ENCODE measurements at places on chromosomes 2 and 18. TPM values are rescaled to one million over a fixed set of nuclear protein-coding genes. Genes with fewer than 3 reads are reported as not detected.

DNA sequence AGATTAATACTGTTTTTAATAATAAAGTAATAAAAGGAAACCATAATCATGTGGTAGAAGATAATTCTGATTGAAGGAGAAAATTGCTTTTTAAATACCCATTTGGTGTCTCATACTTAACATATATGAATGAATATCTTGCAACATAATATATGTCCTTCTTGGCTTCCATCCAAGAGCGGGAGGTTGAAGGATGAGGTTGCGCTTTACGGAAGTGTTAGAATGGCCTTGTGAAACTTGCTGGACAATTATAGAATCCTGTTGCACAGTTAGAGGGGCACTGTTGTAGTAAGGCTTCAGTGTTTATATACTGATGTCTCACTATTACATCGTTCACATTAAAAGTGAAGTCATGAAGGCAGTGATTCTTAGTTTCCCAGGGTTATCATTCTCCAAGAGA, 9.4 kb downstream of the INSIG2 start:
- no peak for DNase-seq
- no peak overlapping the region for H3K4me3 ChIP-seq
- peaks cover 32% of the 10 kb centered on the region for H3K4me1 ChIP-seq

DNA sequence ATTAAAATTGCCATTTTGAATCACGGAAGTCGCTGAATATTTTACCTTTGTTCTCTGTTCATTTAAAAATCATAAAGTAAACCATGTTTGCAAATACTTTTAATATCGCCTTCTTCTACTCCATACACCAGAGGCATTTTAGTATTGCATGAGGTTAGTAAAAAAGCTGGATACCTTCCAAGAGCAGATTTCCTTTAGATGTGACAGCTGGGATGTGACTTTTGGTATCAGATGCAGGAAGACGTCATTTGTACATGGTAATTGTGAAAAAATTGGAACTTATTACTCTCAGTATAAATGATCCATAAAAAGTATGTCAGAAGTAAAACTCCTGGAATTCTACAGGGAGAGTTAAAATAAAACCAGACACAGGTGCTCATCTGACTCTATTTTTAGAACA, 89.5 kb downstream of the SLC4A10 start:
- H3K4me1 ChIP-seq, result peaks cover 1% of the 10 kb centered on the region
- DNase-seq, result no peak
- no peak overlapping the region for H3K4me3 ChIP-seq
- H3K36me3 ChIP-seq, result no peaks in the 10 kb centered on the region
- no peak overlapping the region for H3K27ac ChIP-seq
- H3K27me3 ChIP-seq, result peaks cover 11% of the 10 kb centered on the region

GRCh38 chr18:55301824-55302166, 286.2 kb downstream of the TCF4 start:
- H3K27me3 ChIP-seq, result peaks cover 2% of the 10 kb centered on the region
- H3K4me1 ChIP-seq, result no peaks in the 10 kb centered on the region
- no peaks in the 10 kb centered on the region for H3K36me3 ChIP-seq

DNA sequence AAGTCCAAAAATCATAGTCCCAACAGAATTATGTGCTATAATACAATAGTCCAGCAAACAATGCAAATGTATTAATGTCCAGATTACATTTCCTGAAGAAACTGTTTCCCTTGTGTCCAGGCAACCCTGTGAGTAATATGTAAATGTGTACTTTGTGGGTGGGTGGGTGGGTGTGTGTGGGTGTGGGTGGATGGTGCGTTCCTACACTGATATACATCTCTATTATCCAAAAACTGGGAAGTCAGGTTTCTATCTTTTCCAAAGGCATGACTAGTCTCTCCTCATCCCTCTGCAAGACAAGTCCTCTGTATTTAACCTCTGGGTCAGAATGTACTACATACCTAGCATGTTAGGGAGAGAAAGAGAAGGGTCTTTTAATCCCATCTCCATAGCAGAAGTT, 71.6 kb downstream of the LNPK start:
- H3K4me1 ChIP-seq, result no peaks in the 10 kb centered on the region
- H3K36me3 ChIP-seq, result peaks cover 15% of the 10 kb centered on the region
- H3K27ac ChIP-seq, result no peak overlapping the region
- no peaks in the 10 kb centered on the region for H3K27me3 ChIP-seq
- no peak for DNase-seq

DNA sequence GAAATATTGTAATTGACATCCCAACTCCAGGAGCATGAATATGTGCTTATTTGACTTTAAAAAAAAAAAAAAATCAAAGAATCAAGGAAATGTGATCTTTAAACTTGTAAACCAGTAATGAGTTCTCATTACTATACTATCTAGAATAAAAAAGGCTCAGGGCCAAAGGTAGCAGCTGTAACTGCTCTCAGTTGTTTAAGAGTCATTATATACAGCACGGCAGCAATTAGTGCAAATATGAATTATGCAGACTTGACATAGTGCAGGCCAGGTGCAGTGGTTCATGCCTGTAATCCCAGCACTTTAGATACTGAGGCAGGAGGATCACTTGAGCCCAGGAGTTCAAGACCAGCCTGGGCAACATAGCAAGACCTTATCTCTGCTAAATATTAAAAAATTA, 125.7 kb upstream of the TTC39C start:
- H3K4me1 ChIP-seq, result peaks cover 23% of the 10 kb centered on the region
- H3K4me3 ChIP-seq, result no peak overlapping the region
- H3K27me3 ChIP-seq, result peaks cover 24% of the 10 kb centered on the region
- H3K36me3 ChIP-seq, result no peaks in the 10 kb centered on the region

The AQP12A gene
- total RNA-seq, result not detected

The EFEMP1 gene
- total RNA-seq, result not detected

The LRRTM1 gene
- not detected for total RNA-seq

- H3K27me3 ChIP-seq, result no peaks in the 10 kb centered on the region
- DNase-seq, result no peak
- H3K4me3 ChIP-seq, result peak overlapping the region; percentile 89
- H3K36me3 ChIP-seq, result peaks cover 26% of the 10 kb centered on the region
Observed at GRCh38 chr2:201258666-201259615, 1.4 kb upstream of the CASP8 start.

DNA sequence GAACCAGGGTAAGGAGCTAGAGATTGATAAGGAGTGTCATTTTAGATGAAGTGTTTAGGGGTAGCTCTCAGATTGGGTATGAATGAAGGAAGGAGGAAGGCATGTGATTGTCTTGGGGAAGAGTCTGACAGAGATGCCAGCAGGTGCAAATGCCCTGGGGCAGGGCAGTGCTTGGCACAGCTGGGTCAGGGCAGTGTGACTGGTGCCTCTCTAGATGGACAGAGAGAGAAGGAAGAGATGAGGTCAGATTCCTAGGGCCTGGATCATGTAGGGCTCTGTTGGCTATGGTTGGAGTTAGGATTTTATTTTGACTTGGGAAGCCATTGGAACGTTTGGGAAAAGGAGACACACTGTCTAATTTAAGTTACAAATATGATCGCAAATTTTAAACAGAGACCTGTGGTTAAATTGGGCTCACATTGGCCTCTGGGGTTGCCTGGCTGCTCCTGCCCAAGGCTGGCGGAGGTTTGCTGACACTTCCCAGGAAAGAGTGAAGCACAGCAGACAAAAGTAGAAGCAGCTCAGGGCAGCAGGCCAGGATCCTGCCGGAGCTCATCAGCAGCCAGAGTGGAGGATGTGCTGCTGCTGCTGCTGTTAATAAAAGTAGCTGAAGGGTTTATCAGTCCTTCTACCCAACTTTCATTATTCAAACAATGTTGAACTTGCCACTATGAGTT, 32.7 kb upstream of the FHL2 start:
- peaks cover 11% of the 10 kb centered on the region for H3K4me1 ChIP-seq
- no peak overlapping the region for H3K27ac ChIP-seq
- peaks cover 16% of the 10 kb centered on the region for H3K27me3 ChIP-seq
- H3K4me3 ChIP-seq, result no peak overlapping the region
- no peaks in the 10 kb centered on the region for H3K36me3 ChIP-seq

- peaks cover 23% of the 10 kb centered on the region for H3K4me1 ChIP-seq
- no peak overlapping the region for H3K27ac ChIP-seq
- DNase-seq, result no peak
- H3K27me3 ChIP-seq, result no peaks in the 10 kb centered on the region
- peaks cover 6% of the 10 kb centered on the region for H3K36me3 ChIP-seq
Observed at GRCh38 chr2:30318987-30319782, 87.9 kb downstream of the LBH start.

DNA sequence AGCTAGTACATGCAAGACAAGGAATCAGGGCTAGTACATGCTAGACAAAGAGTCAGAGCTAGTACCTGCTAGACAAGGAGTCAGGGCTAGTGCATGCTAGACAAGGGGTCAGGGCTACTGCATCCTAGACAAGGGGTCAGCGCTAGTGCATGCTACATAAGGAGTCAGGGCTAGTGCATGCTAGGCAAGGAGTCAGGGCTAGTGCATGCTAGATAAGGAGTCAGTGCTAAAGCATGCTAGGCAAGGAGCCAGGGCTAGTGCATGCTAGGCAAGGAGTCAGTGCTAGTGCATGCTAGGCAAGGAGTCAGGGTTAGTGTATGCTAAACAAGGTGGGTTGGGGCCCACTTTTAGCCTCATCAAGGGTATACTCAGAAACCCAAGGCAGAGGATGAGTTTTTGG, 90.1 kb upstream of the FAM136A start:
- peaks cover 4% of the 10 kb centered on the region for H3K27me3 ChIP-seq
- no peak overlapping the region for H3K4me3 ChIP-seq
- no peak for DNase-seq
- no peaks in the 10 kb centered on the region for H3K4me1 ChIP-seq

- no peak for DNase-seq
- no peak overlapping the region for H3K4me3 ChIP-seq
- no peak overlapping the region for H3K27ac ChIP-seq
- H3K36me3 ChIP-seq, result peaks cover 18% of the 10 kb centered on the region
Observed at GRCh38 chr2:179252423-179252822, 12.2 kb downstream of the SESTD1 start.

DNA sequence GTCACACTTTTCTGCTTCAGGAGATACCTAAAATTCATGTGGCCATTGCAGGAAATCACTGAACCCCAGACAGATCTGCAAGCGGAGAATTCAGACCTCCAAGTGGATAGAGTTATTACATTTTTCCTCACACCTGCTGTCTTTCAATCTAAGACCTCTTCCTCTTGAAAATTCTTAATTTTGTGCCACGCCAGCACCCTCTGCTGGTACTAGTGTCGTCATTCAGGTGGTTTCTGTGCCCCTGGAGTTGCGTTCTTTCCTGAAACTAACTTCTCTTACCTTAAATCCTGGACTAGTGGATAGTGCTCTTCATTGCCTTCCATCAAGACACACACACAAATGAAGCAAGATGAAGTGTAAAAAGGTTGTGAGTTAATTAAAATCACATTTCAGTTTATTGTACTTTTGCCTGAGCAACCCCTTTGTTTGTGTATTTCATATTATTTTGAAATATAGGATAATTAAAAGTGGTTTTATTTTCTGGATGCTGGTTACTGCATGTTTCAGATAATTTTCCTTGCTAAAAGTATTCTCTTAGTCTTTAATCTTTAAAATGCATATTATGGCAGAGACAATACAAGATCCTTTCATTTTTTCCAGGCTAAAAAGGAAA, 1.6 kb upstream of the DNER start:
- no peak overlapping the region for H3K27ac ChIP-seq
- no peak for DNase-seq
- no peaks in the 10 kb centered on the region for H3K36me3 ChIP-seq
- H3K4me1 ChIP-seq, result peaks cover 4% of the 10 kb centered on the region

GRCh38 chr2:191105082-191105481, 45.7 kb downstream of the STAT4 start:
- peaks cover 63% of the 10 kb centered on the region for H3K4me1 ChIP-seq
- no peak for DNase-seq
- H3K27me3 ChIP-seq, result no peaks in the 10 kb centered on the region
- H3K36me3 ChIP-seq, result peaks cover 56% of the 10 kb centered on the region

The SLC5A7 gene
- total RNA-seq, result not detected

DNA sequence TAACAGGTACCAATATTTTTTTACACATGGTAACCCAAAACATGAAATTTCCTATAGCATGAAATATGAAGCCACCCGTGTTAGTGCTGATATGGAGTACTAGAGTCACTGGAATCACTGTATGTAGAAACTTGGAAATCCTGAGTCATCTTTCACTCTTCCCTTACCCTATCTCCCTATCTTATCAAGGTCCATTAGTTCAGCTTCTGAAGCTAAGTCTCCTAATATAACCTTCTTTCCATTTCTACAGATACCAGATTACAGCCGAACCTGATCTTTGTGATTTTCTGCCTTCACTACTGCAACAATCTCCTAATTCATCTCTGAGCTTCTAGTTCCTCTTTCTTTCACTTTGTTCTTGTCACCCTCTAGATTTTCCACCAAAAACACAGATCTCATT, 59.0 kb downstream of the SEPTIN10 start:
- peaks cover 12% of the 10 kb centered on the region for H3K4me1 ChIP-seq
- H3K4me3 ChIP-seq, result no peak overlapping the region
- peaks cover 2% of the 10 kb centered on the region for H3K27me3 ChIP-seq

The PROC gene
- not detected for total RNA-seq

DNA sequence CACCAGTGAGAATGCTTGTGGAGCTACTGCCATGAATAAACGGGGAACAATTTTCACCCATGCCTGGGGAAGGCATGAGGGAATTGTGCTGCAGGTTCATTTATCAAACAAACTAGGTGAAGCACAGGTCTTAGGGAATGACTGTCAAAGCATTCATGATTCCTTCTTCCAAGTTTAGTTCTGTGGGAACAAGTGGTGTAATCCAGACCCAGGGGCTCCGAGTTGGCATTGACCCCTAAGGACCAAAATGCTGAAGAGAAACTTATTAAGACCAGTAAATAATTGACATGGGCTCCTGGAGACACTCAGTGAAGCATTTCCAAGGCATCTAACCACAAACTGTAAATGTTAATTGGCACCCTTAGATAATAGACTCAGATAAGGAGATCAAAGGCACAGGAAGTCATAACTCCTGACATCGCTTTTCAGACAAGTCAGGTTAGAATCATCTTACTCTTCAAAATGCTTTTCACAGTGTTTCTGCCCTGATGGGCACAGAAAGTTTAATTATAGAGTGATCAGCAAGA, 96.9 kb downstream of the SPP2 start:
- H3K27ac ChIP-seq, result no peak overlapping the region
- H3K36me3 ChIP-seq, result no peaks in the 10 kb centered on the region
- peak overlapping the region; percentile 20 for H3K4me3 ChIP-seq
- H3K27me3 ChIP-seq, result no peaks in the 10 kb centered on the region
- DNase-seq, result no peak
- peaks cover 34% of the 10 kb centered on the region for H3K4me1 ChIP-seq

GRCh38 chr18:22336406-22336805, 81.3 kb downstream of the CTAGE1 start:
- no peak overlapping the region for H3K27ac ChIP-seq
- H3K27me3 ChIP-seq, result no peaks in the 10 kb centered on the region
- no peak overlapping the region for H3K4me3 ChIP-seq
- H3K36me3 ChIP-seq, result no peaks in the 10 kb centered on the region

The LAMA1 gene
- not detected for total RNA-seq

The SH3RF3 gene
- 0.78 TPM for total RNA-seq

DNA sequence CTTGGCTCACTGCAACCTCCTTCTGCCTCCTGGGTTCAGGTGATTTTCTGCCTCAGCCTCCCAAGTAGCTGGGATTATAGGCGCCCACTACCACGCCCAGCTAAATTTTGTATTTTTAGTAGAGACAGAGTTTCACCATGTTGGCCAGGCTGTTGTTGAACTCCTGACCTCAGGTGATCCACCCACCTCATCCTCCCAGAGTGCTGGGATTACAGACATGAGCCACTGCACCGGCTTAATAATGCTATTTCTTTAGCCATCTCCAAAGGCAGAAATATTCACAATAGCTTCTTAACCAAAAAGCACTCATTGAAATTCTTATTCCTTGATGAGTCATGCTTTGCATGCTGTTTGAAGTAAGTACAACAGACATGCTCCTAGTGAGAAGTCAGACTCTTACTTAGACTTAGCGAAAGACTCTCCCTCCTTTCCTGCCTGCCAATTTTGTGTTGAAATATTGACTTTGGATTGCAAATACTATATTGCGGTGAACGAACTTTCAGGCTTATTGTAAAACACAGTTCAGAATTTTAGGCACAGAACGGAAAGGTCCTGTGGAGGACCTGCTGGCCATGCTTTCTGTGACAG, 4.4 kb downstream of the ACTR3 start:
- H3K4me1 ChIP-seq, result peaks cover 70% of the 10 kb centered on the region
- H3K27me3 ChIP-seq, result no peaks in the 10 kb centered on the region
- peak overlapping the region; percentile 98 for H3K4me3 ChIP-seq
- H3K36me3 ChIP-seq, result peaks cover 65% of the 10 kb centered on the region

The NAT8 gene
- not detected for total RNA-seq
